ENCODE measurements at places on chromosomes 7 and 10. TPM values are rescaled to one million over a fixed set of nuclear protein-coding genes. Genes with fewer than 3 reads are reported as not detected.

GRCh38 chr7:149278396-149278795 lies 16.4 kb downstream of the ZNF783 start:
- no peak for DNase-seq

The SERPINE1 gene
- total RNA-seq: 674 TPM

DNA sequence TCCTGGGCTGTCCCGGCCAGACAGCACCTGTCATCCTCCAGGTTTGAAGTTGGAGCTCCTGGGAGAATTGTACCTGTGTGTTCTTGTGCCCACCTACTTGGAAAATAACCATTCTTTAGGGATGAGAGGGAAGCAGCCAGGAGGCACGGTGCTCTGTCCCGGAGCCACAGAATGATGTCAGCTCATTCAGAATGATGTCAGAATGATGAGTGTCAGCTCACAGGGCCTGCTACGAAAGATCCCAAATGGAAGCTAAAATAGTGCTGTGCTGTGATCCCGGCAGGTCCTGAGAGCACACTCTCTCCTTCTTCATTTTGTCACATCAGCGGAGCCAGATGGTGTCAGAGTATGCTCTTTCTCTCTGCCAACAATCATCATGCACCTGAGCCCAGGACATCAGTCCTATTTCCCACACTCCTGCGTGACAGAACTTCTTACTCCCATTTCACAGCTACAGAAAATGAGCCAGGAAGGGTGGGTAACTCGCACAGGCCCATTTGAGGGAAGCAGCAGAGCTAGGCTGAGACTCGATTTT lies 8.3 kb downstream of the ABCA13 start:
- no peak for DNase-seq

- no peak for DNase-seq
These were observed 81.8 kb upstream of the GPR26 start for GRCh38 chr10:123584419-123584775.

DNA sequence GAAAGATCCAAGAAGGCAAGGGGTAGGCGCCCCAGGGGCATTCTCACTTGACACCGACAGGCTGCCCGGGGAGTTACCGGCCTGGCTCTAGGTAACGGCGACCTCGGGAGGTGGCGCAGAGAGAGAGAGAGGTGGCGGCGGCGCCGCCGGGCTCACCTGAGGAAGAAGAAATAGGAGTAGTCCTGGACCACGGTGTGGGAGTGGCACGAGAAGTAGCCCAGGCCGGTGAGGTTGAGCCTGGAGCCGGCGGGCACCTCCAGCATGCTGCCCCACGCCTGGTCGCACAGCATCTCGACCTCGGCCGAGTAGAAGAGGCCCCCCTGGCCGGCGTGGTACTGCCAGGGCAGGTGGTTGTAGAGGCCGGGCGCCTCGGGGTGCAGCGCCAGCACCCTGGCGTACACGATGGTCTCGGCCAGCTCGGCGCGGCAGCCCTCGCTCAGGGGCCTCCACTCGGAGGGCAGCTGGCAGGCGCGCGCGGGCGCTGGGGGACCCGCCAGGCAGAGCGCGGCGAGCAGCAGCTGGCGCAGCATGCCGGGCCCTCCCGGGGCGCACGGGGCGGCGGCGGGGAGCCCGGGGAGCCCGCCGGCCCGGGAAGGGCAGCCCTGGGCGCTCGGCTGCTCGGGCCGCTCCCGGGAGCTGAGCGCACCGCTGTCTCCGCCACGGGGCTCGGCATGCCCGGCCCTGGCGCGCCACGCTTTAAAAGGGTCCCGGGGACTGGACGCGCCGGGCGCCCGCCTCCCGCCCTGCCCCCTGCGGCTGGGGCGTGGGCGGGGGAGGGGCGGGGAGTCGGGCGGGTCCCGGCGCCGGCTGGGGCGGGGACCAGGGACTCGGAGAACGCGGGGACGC lies at the start of gene CCDC3:
Gene CCDC3 (minus strand): TSS at position 673 of the 846 bp plus-strand sequence. CDS start 143 bp downstream, at position 530.
- peak; percentile 26 for DNase-seq

DNA sequence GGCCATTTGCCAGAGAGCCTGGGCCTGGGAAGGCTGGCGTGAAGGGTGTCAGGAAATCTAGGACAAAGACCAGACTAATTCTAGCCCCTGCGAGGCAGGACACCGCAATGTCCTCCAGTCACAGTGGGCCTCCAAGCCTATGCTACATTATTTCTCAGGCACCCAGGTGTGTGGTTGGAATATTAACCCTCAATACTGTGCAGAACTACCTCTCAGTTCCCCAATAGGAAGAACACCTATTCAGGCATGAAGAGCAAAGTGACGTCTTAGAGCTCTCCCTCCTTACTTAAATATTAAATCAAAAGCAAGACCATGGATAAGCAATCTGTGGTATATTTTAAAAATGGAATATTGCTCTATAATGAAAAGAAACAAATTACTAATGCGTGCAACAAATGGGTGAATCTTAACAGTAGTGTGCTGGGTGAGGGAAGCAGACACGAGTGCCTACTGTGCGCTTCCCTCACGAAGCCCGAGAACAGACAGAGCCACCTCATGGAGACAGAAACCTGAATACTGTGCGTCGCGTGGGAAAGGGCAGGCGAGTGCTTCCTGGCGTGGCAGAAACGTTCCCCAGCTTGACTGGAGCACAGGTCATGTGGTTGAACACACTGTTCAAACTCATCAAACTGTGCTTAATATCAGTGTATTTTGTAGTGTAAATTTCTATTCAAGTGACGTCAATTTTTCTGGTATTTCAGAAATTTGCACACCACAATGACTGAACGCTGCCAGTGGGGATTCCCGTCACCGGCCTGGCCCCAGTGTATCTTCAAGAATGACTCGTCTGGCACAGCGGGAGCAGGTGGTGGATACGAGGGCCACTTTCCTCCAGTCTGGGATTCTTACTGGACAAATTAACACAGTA lies 15.5 kb upstream of the PTPRN2 start:
- DNase-seq: peak; percentile 44

DNA sequence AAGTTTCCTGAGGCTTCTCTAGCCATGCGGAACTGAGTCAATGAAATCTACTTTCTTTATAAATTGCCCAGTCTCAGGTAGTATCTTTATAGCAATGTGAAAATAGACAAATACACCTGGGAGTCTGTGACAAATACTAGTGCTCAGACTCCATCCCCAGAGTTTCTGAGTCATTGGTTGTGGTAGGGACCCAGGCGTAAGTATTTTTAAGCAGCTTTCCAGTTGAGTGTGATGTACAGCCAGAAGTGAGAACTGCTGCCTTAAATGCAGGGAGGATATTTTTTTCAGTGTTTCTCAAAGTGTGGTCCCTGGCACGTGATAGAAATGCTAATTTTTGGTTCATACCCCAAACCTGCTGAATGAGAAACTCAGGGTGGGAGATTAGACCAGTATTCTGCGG lies 121.7 kb downstream of the SORCS3 start:
- no peak for DNase-seq

DNA sequence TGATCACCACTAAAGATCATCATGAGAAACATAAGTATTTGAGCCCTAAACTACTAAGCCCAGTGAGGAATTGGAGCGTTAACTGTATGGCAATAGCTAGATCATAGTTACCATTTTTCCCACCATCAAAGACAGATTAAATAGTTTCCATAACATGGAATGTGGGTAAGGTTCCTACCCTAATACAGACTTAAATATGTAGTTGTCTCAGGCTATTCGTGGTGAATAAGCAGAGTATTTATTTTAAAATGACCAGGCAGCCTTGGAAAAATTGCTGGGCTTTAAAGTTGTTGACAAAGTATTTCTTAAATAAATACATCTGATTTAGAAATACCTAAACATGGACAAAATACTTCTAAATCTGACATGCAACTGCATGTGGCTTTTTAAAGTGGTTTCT lies 106.8 kb downstream of the NT5C2 start:
- no peak for DNase-seq

DNA sequence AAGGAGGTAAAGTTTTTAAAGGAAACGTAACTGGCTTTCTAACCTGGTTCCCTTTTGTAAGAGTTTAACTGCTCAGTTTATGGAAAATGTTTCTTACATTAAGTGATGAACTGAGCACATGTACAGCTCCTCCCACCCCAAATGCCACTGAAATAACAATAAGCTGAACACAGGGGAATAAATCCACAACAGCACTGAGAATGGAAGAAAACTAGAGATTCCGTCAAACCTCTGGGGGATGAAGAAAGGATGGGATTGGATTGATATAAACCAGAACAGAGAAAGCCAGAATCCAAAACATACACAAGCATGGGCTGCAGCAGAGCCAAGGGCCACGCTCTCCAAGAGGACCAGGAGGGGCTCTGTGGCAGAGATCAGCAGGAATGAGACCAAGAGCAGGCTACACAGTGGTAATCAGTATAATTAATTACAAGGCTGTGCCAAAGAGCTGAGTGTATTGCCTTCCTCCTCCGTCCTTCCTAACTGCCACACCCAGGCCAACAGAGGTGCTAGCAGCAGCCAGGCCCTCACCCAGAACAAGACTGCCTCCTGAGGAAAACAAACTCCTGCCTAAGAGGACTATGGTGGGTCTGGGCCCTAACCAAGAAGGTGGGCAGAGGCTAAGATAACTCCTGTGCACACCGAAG lies 73.9 kb downstream of the KIAA1549 start:
- DNase-seq: no peak

- DNase-seq: no peak
These were observed 39.6 kb upstream of the CCDC6 start for GRCh38 chr10:59945991-59946390.

The PPP1R17 gene
- not detected for total RNA-seq

GRCh38 chr7:128172151-128172550 lies 68.9 kb upstream of the LEP start:
- DNase-seq: no peak

DNA sequence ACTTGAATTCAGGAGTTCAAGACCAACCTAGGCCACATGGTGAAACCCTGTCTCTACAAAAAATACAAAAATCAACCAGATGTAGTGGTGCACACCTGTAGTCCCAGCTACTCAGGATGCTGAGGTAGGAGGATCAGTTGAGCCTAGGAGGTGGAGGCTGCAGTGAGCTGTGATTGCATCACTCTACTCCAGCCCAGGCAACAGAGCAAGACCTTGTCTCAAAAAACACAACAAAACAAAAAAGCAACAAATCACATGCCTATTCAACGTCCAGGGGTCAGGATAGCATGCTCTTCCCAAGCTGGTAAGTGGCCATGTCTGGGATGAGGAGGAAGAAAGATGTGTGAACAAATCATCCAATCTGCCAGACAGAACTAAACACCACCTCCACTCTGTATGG lies 6.2 kb upstream of the RADIL start:
- DNase-seq: no peak

DNA sequence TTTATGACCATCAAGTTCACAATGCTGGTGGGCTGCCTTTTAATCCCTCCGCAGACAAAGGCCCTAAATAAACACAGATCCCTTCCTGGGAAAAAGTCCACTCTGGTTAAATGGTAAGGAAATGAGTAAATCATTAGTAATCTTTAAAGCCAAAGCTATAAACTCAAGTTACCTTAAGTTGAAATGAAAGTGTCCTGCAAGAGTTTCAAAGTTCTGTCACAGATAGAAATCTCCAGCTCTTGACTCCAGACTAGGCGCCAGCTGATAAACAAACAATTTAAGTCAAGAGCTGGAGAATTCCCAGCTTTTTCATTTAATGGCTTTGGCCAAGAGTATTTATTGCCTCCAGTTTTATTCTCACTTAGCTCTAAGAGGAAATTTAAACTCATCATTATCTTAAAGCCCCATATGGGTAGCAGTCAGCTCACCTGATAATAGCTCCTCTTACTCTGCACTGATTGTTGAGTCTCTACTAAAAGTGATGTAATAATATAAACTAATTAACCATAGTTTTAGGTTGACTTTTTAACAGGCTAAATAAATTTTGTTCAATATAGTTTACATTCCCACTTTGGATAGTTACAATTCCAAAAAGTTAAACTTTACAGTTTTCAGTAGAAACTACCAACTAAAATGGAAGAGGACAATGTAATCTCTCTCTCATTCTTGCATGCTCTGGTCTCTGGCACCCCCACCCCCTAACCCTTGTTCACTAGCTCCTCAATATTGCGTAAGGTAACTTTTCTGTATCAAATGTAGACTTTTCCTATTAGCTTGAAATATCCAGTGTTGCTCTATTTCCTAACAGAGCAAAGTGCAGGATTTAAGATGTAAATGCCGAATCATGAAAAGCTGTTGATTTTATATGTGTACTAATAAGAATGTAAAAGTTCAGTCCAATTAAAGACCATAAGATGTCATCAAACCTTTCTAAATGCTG lies 56.1 kb downstream of the HIBADH start:
- peak; percentile 85 for DNase-seq

DNA sequence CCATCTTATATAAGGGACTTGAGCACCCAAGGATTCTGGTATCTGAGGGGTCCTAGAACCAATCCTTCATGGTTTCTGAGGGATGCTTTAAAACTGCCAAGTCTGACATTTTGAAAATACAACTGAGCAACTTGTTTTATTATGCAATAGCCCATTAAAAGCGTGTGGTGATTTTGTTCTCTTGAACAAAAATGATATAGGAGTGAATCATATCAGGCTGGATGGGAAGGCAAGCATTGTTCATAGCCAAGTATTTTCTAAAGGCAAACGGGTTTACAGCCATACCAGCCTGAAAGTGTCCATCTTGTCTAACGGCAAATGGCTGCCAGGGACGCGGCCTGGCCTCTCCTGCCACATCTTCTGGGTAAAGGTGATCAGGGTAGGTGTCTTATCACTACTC lies 23.4 kb downstream of the RPP38 start:
- no peak for DNase-seq

The GHRHR gene
- total RNA-seq: not detected

The GPR146 gene
- total RNA-seq: 0.17 TPM

DNA sequence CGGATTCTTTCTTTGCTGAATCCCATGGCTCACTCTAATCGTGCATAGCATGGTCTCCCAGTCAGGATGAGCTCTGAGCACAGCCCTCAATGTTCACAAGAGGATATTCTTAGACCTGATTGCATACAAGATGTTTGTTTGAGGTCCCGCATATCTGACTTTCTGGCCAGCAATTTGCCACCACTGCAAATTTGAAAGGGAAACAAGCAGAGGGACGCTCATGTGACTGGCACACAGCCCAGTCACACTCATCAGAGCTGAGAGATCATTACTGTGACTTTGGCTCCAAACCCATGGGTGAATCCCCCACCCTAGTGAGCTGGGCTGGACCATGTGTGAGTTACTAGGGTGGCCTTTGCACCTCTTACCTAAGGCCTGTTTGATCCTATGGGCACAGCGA lies 9.9 kb downstream of the TAS2R41 start:
- DNase-seq: peak; percentile 48

The GIMAP4 gene
- not detected for total RNA-seq

DNA sequence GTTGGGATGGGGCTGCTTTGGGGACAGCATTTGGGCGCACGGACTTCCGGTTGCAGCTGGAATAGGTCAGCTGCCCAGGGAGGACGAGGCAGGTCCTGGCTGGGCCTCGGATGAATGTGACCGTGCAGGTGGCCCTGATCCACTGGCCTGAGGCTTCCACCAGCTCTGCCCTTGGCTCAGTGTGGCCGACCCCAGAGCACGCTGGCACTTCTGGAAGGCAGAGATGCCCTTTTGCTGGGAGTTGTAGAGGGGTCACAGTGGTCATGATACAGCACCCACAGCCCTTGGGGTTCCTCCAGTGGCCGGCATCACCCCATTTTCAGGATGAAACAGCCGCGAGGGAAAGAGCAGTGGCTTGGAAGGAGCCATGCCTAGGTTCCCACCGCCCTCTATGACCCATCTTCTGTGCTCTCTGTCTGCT lies 19.0 kb downstream of the ADCY1 start:
- DNase-seq: no peak

- no peak for DNase-seq
These were observed 75.1 kb upstream of the SP4 start for GRCh38 chr7:21352540-21353387.

GRCh38 chr7:16915405-16915804 lies 33.6 kb upstream of the AGR3 start:
- peak; percentile 81 for DNase-seq

- peak; percentile 93 for DNase-seq
These were observed 36.8 kb downstream of the MYOF start for GRCh38 chr10:93445097-93445960.

The FAM237B gene
- total RNA-seq: not detected

All from Daoy (cell line).